Fibroblast of lung (primary cell): ENCODE measurements at places on chromosomes 5 and 9. TPM values are rescaled to one million over a fixed set of nuclear protein-coding genes. Genes with fewer than 3 reads are reported as not detected.

PDCD1LG2 gene
- total RNA-seq, result 4.9 and 6.9 TPM in 2 replicates

GRCh38 chr5:59674763-59675162, 218.8 kb downstream of the PDE4D start:
- no peak overlapping the region for H3K4me3 ChIP-seq
- H3K4me1 ChIP-seq, result no peaks in the 10 kb centered on the region
- DNase-seq, result no peak
- H3K27me3 ChIP-seq, result no peaks in the 10 kb centered on the region
- no peak overlapping the region for H3K27ac ChIP-seq

PROB1 gene
- total RNA-seq, result 0.77 and 1.5 TPM in 2 replicates

DNA sequence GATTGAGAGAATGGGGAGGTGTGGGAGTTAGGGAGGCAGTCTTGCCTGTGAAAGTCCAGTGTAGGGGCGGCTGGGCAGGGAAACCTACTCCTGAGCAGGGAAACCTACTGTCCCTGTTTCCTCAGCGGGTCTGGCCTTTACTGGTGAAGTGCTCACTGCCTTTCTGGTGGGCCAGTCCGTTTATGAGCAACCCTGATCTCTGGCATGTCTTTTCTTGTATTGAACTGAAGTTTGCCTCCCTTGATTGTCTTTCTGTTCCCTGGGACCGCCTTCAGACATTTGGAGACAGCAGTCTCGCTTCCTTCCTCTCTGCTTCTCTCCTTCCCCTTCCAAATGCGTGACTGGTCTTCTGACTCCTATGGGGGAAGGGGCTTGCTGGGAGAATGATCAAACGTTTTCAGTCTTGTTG, 2.9 kb downstream of the SNX18 start:
- DNase-seq, result peak; percentile 47
- peak overlapping the region; percentile 87 for H3K4me3 ChIP-seq
- peaks cover 10% of the 10 kb centered on the region for H3K36me3 ChIP-seq
- no peaks in the 10 kb centered on the region for H3K27me3 ChIP-seq
- H3K4me1 ChIP-seq, result peaks cover 10% of the 10 kb centered on the region

DNA sequence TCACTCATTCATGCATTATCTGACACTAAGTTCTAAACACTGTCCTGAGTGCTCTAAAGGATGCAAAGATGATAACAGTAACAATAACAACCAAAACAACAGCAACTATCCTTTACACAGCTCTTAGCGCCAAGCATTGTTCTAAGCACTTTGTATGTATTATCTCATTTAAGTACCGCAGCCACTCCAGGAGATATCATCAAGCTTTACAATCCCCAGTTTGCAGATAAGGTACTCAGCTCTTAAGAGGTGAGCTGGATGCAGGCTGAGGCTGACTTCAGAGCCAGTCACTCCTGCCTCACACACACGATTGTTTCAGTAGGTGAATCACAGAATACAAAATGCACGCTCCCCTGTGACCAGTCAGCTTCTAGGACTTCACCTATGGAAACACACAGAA, 141.8 kb downstream of the PAX5 start:
- no peaks in the 10 kb centered on the region for H3K36me3 ChIP-seq
- H3K27me3 ChIP-seq, result peaks cover 15% of the 10 kb centered on the region
- no peak overlapping the region for H3K27ac ChIP-seq
- no peak overlapping the region for H3K4me3 ChIP-seq
- no peak for DNase-seq

DNA sequence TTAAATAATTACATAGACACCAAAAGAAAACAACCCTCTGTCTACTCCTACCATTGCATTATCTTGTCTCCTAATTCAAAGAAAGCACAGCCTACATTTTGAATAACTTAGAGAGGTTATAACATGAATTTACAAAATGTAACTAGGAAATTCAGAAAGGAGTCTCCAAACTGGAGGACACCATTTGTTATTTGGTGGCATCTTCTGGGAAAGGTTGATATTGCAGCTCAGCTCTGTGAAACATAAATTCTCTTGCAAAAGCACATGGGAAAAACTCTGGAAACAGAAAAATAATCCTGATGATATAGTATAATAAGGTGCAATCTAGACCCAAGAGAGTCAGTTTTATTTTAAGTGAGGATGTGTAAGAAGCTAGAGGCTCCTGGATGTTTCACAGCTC, 215.3 kb downstream of the MLLT3 start:
- no peaks in the 10 kb centered on the region for H3K36me3 ChIP-seq
- no peak overlapping the region for H3K27ac ChIP-seq
- DNase-seq, result no peak
- no peak overlapping the region for H3K4me3 ChIP-seq
- no peaks in the 10 kb centered on the region for H3K4me1 ChIP-seq

CD274 gene
- total RNA-seq, result 3.3 and 5.9 TPM in 2 replicates

SCGB3A2 gene
- not detected in 2 replicates for total RNA-seq

ACOT12 gene
- 0.26 and 2.0 TPM in 2 replicates for total RNA-seq

- no peak overlapping the region for H3K27ac ChIP-seq
- no peaks in the 10 kb centered on the region for H3K4me1 ChIP-seq
- H3K4me3 ChIP-seq, result no peak overlapping the region
- DNase-seq, result no peak
These were observed 70.7 kb upstream of the RAPGEF1 start for GRCh38 chr9:131810351-131811170.

DNA sequence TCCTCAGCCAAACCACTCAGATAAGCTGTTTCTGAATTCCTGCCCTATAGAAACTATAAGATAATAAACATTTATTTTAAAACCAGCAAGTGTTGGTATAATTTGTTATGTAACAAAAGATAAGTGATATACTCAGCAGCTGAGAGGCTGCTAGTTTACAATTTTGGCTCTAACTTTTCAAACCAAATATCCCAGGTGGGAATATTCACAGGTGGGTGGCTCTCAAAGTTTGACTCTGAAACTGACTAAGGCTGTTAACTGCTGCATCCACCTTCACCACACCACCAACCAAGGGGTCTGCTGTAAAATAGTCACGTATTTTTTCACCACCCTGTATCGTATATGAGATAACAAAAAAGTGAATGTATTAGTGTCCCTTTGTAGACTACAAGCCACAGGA, 9.7 kb upstream of the ZNF366 start:
- H3K27me3 ChIP-seq, result no peaks in the 10 kb centered on the region
- peaks cover 3% of the 10 kb centered on the region for H3K4me1 ChIP-seq
- DNase-seq, result no peak
- no peaks in the 10 kb centered on the region for H3K36me3 ChIP-seq
- no peak overlapping the region for H3K27ac ChIP-seq

GM2A gene
- 24.9 and 28.2 TPM in 2 replicates for total RNA-seq

DNA sequence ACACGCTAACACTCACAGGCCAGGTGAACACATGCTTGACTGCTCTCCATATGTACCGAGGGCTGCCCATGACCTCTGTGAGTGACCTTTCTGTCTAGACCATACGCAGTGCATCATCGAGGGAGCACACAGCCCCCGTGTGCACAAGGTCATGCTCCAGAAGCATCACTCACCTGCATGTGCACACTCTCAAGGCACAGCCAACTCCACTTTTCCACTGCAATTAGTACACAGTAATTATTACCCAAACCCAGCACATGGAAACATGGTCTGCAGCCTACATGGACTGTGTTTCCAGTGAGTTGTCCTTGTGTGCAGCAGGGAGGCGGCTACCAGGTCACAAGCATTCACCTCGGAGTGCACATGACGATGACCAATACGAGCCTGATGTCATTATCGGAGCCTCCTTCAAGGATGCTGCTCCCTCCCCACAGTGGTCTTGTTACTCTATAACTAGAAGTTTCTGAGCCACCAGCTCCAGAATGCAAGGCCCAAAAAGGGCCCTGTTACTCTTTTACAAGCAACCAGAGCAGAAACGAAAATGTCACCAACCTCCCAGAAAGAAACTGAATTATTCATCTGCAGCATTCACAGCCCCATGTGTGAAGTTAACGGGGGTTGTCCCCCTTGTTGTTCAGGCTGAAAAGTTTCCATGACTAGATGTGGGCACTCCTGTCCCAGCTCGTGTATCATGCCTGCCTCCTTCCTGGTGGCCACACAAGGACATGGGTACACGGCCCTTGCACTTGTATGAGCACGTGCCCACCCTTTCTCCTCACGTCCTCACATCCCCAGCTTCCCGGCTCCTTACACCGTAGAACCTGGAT, 31.2 kb downstream of the SEMA4D start:
- H3K27ac ChIP-seq, result no peak overlapping the region
- DNase-seq, result no peak
- H3K4me3 ChIP-seq, result no peak overlapping the region
- no peaks in the 10 kb centered on the region for H3K27me3 ChIP-seq
- H3K36me3 ChIP-seq, result no peaks in the 10 kb centered on the region
- no peaks in the 10 kb centered on the region for H3K4me1 ChIP-seq

GRCh38 chr5:139068494-139069151, 129.5 kb downstream of the SIL1 start:
- H3K4me3 ChIP-seq, result no peak overlapping the region
- no peaks in the 10 kb centered on the region for H3K36me3 ChIP-seq
- H3K4me1 ChIP-seq, result no peaks in the 10 kb centered on the region
- no peaks in the 10 kb centered on the region for H3K27me3 ChIP-seq
- no peak overlapping the region for H3K27ac ChIP-seq

IFNA16 gene
- not detected in 2 replicates for total RNA-seq

DNA sequence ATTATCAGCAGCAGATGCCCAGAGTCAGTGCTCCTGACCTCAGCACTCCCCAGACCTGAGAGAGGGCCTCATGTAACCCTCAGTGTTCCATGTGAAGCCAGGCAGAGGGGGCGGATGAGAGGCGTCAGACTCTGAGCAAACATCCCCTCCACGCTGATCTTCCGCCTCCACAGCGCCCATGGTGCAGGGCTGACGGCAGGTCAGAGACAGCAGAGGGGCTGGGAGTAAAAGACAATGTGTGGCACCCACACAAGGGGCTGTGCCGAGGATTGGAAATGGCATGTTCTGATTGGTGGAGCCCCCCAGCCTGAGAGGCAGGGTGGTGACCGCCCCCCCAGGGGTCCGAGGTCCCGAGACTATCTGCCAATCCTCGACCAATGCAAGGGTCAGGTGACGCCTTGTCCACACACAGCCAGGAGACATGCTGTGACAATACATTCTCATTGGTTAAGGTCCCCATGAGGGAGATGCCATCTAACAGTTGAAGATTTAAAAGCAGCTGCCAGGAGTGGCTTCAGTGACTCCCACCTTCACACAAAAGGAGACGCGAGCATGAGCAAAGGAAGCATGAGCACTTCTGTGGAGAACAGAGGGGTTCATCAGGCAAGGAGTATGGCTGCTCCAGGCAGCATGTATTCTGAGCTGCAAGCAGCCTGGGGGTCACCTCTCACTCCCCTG, 19.3 kb upstream of the SLC25A51 start:
- no peak overlapping the region for H3K27ac ChIP-seq
- no peak for DNase-seq
- H3K36me3 ChIP-seq, result peaks cover 12% of the 10 kb centered on the region
- H3K27me3 ChIP-seq, result no peaks in the 10 kb centered on the region
- peaks cover 3% of the 10 kb centered on the region for H3K4me1 ChIP-seq

PRRC1 gene
- 36.5 and 44.3 TPM in 2 replicates for total RNA-seq

GRCh38 chr9:8491563-8491962, 692.0 kb upstream of the DMAC1 start:
- H3K27me3 ChIP-seq, result no peaks in the 10 kb centered on the region
- no peak overlapping the region for H3K27ac ChIP-seq
- no peak overlapping the region for H3K4me3 ChIP-seq
- no peaks in the 10 kb centered on the region for H3K4me1 ChIP-seq

DNA sequence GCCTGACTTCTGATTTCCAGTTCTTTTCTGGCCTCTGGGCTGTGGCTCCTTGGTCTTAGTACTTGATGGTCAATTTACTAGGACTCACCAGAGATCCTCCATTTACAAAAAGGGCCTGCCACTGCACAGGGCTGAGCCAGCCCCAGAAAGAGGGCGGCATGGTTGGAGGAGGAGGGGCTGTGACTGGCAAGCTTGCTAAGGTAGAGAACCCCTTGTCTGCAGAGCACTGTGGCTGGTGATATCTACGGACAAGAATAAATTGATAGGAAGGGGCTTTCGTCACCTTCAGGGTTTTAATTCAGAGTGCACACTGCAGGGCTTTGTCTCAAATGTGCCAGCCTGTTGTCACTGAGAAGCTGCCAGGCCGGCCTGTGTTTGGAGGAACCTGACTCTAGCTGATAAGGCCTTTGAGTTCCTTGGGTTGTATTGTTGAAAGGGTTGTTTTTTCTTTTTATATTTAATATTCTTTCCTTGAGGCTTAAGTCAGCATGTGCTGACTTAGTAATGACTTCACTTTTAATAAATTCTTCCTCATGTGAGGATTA, 15.1 kb downstream of the SLC22A5 start:
- H3K27ac ChIP-seq, result no peak overlapping the region
- peaks cover 26% of the 10 kb centered on the region for H3K4me1 ChIP-seq
- no peak for DNase-seq
- no peaks in the 10 kb centered on the region for H3K27me3 ChIP-seq
- H3K36me3 ChIP-seq, result no peaks in the 10 kb centered on the region
- no peak overlapping the region for H3K4me3 ChIP-seq

GRCh38 chr5:28603869-28604268, 1565.5 kb upstream of the CDH9 start:
- no peaks in the 10 kb centered on the region for H3K4me1 ChIP-seq
- no peaks in the 10 kb centered on the region for H3K36me3 ChIP-seq
- H3K27ac ChIP-seq, result no peak overlapping the region
- no peak overlapping the region for H3K4me3 ChIP-seq
- DNase-seq, result no peak
